ENCODE measurements at places on chromosomes 4 and X.

GRCh38 chr4:3765271-3766035 is 732 bp upstream of the ADRA2C start:
- no peak for DNase-seq

DNA sequence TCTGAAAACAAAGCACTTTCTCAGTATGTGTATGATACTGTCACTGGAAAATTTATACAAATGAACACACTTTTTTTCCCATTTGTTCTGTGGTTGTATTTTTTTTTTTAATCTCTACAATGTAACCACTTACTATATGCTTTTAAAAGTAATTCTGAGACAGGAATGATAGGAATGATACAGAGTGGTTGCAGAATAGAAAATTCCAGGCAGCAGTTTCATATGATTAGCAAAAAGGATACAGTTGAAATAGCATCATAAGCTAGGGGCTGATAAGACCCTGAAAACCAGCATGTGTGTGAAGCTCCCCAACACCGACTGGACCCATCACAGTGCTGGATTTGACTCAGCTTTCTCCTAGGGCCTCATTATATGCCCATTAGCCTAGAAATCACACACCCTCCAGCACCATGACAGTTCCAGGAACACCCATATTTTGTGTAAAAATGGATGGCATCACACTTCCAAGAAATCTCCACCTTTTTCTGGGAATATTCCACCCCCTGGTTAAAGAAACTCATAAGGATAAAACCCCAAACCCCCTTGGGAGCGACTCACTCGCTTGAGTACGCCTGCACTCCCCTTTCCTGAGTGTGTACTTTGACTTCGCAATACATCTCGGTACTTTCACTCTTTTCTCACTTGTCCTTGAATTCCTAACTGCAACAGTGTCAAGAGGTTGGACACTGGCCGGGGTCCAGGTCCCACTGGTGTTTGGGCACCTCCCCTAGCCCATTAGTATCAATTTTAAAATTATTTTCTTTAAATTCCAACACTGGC is 77.4 kb upstream of the AGA start:
- no peak for DNase-seq

DNA sequence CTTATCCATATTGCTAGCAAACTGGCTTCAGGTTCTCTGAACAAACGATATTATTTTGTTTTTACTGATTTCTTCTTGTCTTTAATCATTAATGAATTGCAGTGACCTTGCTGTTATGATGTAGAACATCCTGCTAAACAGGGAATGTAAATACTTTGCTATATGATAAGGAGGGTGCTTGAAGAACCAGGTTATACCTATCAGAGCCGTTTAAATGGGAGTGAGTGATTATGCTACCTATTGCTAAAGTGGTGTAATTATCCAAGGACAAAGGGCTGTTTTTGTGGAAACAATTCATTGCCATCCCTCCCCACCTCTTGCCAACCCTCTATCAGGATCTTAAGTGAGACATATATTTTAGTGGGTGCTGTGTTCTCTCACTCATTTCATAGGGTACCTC is 788.9 kb downstream of the RPA4 start:
- DNase-seq = no peak

DNA sequence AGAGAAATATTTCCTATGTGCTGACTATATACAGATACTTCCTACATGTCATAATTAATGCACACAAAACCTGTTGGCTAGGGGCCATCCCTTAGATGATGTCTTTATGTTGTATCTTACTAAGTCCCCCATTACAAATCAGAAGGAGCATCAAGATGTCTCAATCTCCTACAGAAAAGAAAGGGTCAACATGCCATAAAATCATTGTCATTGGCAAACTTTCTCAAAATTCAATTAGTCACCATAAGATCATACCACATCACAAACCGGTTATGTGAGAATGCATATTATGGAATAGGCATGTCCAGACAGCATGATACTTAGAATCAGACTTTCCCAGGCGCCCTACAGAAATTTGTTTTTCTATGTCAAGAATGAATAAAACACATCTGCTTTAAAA is 175.2 kb upstream of the TET2 start:
- no peak for DNase-seq

- DNase-seq = no peak
These were observed 25.2 kb downstream of the TAF7L start for GRCh38 chrX:101265869-101266428.

GRCh38 chr4:188396037-188396436 is 256.8 kb downstream of the TRIML1 start:
- DNase-seq = no peak

DNA sequence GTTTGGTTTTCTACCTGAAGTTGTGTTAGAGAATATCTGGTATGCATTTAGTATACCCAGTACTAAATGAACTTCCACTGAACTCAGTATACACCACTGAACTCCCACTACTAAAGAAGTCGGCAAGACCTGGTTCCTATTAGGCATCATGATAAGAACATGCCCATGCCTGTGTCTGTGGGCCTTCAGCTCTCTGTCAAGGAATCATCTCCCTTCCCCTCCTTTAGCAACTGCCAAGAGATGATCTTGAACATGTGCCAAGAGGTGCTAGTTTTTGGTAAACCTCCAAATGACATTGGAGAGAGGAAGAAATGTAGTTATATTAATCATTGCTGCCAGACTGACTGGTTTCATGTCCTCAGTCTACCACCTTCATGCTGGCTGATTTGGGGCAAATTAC is 113.2 kb downstream of the ATP10D start:
- DNase-seq = no peak

DNA sequence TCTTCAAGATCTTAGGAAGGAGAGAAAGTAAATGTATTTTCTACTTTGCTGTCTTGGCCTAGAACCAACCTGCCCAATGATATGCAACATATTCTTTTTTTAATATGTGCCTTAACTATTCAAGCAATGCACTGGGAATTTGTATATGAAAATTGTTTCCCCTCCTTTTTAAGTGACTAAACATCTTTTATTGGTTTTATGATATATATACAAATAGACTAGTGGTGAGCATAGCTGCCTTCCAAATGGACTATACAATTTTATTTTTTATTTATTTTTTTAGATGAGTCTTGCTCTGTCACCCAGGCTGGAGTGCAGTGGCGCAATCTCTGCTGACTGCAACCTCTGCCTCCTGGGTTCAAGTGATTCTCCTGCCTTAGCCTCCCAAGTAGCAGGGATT is 10.3 kb downstream of the NOCT start:
- no peak for DNase-seq

- no peak for DNase-seq
These were observed 745 bp downstream of the TRIM2 start for GRCh38 chr4:153204728-153205648.

GRCh38 chr4:3747581-3747904 is 18.6 kb upstream of the ADRA2C start:
- no peak for DNase-seq

- no peak for DNase-seq
These were observed 1.7 kb downstream of the PPP1R3F start for GRCh38 chrX:49271341-49271740.

DNA sequence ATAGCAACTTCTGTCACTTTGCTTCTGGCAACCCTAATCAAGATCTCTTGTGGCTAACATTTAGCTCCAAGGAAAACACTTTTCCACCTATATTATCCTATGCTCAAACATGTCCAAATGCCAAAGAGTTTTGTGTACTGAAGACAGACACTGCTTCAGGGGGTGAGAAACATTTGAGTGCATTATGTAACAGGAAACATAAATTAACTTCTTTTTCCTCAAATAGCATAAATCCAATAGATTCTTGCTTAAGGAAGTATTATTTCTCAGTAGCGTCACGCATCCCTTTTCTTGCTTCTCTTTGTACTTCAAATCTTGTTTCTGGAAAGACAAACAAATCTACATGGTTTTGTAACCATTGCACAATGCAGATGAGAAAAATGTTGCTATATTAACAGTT is 839.1 kb downstream of the GLUD2 start:
- no peak for DNase-seq

GRCh38 chr4:142376204-142376603 is 469.9 kb downstream of the INPP4B start:
- DNase-seq = no peak

DNA sequence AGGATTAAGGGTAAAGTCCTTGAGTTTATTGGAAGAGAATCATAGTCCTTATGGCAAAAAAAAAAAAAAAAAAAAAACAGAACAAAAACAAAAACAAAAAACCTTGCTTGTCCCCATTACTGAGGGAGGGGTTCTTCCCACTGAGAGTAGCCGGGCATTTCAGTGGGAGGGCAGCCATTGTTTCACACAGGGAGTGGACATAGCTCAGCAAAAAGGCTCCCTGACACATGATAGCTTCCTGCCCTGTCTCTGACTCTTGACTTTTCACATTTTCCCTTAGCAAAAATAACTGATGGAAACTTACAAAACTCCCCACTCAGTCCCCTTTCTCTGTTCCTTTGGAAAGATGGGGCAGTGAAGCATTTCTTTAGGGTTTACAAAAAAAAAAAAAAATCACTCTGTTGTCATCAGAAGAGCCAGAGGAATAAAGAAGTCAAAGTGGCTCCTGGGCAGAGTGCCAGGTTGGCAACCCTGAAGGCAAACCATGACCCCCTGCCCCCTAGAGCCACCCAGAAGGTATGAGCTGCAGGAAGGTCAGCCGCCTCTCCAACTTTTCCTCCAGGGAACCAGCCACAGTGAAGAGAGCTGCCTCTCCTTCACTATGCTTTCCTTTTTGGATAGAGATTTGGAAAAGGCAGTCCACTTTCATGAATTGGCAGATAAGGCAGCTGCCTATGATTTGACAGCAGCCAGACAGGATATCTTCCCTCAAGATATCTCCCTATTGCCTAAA is 170.6 kb downstream of the KDR start:
- DNase-seq = no peak

DNA sequence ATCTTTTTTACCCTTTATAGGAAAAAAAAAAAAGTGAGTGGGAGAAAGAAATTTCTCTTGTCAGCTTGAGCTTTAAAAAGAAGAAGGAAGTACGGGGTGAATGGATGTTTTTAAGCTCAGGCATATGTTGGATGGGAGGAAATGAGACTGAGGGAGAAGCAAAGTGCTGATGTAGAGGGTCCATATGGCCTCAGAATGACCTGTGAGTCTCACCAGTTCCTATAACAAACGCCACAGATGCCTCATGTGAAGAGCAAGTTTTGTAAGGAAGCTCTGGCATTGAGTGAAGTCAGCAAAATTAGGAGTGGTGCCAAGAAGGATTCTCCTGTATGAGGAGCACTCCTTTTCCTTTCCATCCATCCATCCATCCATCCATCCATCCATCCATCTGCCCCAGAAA is 214.6 kb downstream of the PTTG2 start:
- DNase-seq = no peak

DNA sequence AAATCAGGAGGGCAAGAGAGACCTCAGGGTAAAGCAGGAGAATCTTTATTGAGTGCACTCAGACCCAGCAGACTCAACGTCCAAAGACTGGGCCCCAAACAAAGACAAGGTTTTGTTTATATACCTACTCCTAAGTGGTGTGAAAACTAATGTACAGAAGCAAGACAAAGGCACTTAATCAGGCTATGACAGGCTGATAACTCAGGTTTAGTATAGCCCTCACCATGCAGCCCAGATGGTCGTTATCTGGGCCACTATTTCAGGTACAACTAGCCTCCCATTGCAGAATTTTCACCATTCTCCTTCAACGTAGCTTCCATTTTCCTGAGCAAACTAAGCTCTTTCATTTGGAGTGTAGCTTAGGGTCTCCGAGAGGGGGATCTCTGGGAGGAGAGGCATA is 36.9 kb downstream of the SULT1E1 start:
- DNase-seq = no peak

DNA sequence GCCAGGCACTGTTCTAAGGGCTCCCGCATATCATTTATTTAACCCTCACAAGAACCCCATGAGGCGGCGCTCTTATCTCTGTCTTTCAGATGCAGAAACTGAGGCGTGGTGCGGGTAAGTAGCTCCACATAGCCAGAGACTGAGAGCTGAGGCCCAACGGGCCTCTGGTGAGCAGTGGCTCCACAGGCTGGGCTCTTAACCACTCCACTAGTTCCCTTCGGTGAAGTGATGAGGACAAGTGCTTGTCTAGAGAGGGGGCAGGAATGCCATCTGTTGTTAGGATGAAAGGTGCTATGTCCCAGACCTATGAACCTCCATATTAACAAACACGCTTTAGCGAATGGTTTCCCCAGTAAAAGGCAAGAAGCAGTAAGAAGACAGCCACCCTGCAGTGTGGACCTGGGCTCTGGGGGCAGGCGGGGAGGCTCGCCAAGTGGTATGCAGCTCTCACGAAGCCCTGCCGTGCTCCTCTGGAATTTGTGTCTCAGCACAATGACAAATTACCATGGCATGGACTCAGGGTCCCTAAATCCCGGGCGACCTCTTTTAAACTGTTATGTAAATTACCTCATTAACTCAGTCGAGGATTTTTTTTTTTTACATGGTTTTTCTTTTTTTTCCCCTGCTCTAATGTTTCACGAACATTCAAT is 20.9 kb upstream of the S100G start:
- no peak for DNase-seq

DNA sequence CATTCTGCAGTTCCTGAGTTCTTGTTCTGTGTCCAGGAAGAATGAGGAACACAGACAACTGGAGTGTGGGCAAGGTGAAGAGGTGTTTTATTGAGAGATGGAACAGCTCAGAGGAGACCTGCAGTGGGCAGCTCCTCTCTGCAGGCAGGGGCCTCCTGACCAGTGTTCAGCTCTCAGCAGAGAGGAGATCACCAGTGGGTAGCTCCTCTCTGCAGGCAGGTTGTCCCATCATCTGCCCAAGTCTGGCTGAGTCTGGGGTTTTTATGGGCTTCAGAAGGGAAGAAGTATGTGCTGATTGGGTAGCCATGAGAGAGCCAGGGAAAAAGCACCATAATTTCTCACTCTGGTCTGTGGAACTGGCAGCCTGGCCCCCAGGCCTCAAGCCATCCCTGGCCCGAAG is 56.0 kb upstream of the RASGEF1B start:
- no peak for DNase-seq

DNA sequence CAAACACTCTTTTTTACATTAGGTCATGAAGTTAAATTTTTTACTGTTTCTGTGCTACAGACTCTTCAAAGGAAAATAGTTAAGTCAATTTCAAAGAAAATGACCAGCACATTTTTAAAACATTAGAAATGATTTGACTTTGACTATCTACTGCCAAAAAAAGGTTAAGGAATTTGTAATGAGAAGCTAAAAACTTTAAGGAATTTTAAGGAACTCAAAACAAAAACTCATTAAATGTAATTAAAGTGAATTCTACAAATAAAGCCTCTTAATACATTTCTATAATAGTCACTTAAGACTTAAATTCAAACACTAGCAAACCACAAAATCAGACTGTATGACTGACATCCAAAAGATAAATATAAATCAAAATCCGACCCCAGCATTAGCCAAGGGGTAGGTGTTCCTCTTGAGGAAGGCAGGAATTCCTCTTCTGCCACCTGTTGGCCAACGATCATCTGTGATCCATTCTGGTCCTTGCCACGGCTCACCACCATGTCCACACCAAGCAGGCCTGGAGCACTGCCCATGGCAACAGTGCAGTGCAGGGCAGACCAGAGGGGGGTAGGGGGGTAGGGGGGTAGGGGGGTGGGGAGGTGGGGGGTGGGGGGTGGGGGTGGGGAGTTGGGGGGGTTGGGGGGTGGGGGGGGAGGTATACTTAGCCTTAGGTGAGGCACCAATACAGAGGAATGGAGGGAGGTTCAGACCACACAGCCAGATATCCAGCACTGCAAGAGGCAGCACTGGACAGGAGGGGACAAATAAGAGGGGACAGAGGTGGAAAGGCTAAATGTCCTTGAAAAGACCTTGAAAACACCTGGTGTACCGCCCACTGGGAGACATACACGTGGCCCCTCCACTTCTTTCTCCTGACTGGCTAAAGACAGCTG is 287.4 kb downstream of the CHIC1 start:
- DNase-seq = no peak

Data from AG04450 (cell line).